Activated T-cell treated with anti-CD3 and anti-CD28 coated beads, Interleukin-2, amount 50 U/mL, for 72 hours (primary cell): ENCODE measurements at places on chromosomes 6 and 20. TPM values are rescaled to one million over a fixed set of nuclear protein-coding genes. Genes with fewer than 3 reads are reported as not detected.

SLC18B1 gene
- total RNA-seq, result 6.9 TPM

GRCh38 chr6:166646716-166647115, 19.7 kb upstream of the RPS6KA2 start:
- H3K36me3 ChIP-seq, result peaks cover under 1% of the 10 kb centered on the region
- no peak overlapping the region for H3K27ac ChIP-seq
- peaks cover 3% of the 10 kb centered on the region for H3K27me3 ChIP-seq
- DNase-seq, result no peak

GRCh38 chr6:154370545-154370944, 13.9 kb upstream of the IPCEF1 start:
- H3K4me1 ChIP-seq, result peaks cover 25% of the 10 kb centered on the region
- peaks cover 15% of the 10 kb centered on the region for H3K27me3 ChIP-seq
- no peak overlapping the region for H3K4me3 ChIP-seq
- H3K36me3 ChIP-seq, result no peaks in the 10 kb centered on the region

GRCh38 chr6:105282631-105283585, 103.1 kb upstream of the POPDC3 start:
- DNase-seq, result no peak
- no peak overlapping the region for H3K4me3 ChIP-seq
- H3K27me3 ChIP-seq, result no peaks in the 10 kb centered on the region
- H3K27ac ChIP-seq, result no peak overlapping the region
- H3K4me1 ChIP-seq, result no peaks in the 10 kb centered on the region

- H3K4me3 ChIP-seq, result peak overlapping the region; percentile 25
- H3K27me3 ChIP-seq, result no peaks in the 10 kb centered on the region
- H3K4me1 ChIP-seq, result peaks cover 55% of the 10 kb centered on the region
- H3K27ac ChIP-seq, result peak overlapping the region; percentile 16
These were observed 45.5 kb upstream of the CD83 start for GRCh38 chr6:14072084-14072483.
